Activated CD8-positive, alpha-beta memory T cell treated with anti-CD3 and anti-CD28 coated beads for 4 hours (primary cell): ENCODE measurements at places on chromosomes 5 and 9.

DNA sequence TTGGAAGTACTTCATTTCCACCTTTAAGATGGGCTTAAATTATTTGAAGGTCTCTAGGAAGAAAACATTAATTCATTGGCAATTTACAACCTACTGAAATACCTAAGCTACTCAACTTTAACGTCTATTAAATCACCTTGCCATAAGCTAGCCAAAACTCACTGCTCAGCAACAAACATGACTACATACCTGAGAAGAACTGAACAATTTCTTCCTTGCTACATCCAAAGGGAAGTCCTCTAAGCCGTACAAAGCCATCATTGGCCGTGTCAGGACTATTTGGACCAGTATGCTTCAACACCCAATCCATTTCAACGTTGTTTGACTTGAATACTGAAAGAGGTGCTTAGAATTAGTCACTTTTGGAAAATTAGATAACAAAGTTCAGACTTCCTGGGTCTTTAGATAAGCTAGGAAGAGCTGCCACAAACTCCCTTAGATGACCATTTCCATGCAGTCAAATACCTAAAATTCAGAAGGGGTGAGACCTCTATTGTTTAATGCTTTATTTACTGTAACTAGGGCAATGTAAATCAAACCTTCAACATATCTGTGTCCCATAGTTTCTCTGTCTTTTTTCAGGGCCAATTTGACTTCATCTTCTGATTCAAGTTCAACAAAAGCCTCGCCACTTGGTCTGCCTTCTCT, 2.6 kb downstream of the HNRNPH1 start:
- no peak for DNase-seq

DNA sequence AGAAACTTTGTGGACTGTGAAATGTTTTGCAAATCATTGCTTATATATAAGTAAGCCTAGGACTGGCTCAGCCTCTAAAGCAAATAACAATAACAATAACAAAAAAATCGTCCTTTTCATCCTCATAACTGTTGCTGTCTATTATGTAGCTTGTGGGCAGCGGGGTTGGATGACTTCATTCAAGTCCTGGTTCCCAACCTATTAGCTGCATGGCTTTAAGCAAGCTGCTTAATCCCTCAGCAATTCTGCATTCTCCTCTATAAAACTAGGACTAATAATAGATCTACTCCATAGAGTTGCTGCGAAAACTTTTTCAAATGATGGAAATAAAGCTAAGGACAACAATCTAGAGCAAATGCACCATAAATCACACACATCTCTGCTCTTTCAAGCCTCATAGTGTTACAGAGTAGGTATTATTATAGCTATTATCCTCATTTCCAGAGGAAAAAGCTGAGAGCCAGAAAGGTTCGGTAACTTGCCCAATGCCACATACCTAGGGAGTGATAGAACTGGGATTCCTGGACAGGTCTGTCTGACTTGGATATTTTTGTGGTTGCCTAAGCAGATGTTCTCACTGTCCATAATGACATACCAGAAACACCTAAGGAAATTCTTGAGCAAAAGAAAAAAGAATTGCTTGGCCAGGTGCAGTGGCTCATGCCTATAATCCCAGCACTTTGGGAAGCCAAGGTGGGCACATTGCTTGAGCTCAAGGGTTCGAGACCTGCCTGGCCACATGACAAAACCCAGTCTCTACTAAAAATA, 98.8 kb upstream of the ADRA1B start:
- no peak for DNase-seq

DNA sequence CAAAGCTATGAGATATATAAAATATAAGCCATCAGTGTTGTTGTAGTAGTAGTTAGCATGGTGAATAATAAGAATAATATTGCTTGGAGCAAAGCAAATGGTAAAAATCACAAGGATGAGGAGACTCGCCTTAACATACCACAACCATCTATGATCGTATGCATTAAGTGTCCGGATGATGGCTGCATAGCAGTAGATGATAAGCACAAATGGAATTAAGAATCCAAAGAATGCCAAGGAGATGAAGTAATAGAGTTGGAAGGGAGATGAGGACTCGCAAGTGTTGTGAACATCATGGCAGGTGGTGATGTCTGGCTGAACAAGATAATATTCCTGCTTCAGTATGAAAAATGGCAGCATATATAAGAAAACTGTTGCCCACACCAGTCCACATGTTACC, 5.5 kb downstream of the F2RL2 start:
- DNase-seq: no peak

- DNase-seq: no peak
These were observed 51.5 kb downstream of the KLF9 start for GRCh38 chr9:70362952-70363351.

- DNase-seq: no peak
These were observed 1.1 kb upstream of the LCNL1 start for GRCh38 chr9:136981588-136982231.

DNA sequence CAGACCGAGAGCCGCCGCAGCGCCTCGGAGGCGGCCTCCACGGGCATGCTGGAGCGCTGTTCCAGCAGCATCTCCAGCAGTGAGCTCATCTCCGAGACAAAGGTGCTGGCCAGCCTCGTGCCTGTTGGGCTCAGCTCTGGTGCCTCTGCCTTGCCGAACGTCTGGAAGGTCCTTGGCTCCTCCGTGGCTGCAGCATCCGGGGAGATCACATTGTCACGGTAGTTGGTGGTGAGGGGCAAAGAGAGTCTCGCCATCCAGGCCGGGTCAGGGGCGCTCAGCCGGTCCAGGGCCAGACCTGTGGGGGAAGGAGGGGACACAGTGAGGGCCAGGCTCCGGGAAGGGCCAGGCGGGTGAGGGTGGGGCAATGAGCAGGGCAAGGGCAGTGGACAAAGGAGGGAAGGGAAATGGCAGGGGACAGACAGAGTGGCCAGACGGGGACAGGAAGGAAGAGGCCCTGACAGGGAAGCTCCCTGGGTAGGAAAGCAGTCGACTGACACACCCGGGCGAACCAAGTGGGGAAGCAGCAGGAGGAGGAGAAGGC, 12.4 kb downstream of the PCDH12 start:
- no peak for DNase-seq

DNA sequence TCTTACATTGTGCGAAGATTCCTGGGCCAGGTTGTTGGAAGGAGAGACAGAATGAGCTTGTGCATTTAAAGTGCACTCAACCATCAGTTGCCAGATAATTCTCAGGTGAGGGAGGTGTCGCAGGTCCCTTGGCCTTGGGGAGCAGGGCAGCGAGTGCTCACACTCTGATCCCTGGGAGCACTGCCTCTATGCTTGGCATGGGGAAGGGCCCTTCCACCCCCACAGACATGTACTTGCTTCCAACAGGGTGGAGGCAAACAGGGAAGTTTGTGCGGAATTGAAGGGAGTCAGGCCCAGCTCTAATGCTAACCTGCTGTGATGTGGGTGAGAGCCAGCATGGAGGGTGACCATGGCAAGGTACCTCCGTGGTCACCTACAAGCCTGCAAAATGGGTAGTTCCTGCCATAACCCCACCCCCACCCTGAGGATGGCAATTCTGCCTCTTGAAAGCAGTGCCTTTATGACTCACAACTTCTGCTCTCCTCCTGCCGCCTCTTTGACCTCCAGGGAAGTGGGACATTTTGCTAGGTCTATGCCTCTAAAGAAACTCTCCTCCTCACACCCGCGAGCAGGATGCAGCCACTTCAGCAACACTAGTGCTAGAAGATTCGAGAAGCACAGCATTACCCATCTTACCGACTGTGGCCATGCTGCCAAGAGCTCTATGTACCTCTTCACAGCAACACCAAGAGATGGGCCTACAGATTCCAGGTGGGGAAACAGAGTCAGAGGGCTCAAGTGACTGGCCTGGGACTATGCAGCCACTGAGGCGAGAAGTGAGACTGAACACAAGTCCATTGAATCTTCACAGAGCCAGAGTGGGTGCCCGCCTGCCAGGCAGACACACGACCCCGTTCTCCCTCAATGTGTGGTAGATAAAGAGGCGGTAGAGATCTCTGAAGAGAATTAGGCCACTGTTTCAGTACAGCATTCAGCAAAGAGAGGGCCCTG, 22.1 kb upstream of the SLC25A51 start:
- no peak for DNase-seq

DNA sequence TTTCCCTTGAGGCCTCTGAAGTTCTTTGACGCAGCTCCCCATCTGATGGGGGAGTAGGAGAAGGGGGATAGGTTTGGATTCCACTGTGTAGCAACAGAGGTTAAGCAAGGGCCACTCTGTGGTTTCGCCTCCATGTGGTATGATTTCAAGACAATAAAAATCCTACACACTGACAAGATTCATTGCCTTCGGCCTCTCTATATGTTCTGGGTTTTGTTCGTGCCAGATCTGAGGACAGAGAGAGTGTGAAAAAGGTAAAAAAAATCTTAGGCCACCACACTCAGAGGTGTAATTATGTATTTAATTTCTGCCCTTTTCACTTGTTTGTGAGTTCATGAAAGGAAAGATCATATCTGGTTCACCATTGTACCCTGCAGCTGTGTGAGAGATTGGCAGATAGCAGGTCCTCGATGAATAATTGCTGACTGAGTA, 715.2 kb upstream of the ZNF608 start:
- no peak for DNase-seq

DNA sequence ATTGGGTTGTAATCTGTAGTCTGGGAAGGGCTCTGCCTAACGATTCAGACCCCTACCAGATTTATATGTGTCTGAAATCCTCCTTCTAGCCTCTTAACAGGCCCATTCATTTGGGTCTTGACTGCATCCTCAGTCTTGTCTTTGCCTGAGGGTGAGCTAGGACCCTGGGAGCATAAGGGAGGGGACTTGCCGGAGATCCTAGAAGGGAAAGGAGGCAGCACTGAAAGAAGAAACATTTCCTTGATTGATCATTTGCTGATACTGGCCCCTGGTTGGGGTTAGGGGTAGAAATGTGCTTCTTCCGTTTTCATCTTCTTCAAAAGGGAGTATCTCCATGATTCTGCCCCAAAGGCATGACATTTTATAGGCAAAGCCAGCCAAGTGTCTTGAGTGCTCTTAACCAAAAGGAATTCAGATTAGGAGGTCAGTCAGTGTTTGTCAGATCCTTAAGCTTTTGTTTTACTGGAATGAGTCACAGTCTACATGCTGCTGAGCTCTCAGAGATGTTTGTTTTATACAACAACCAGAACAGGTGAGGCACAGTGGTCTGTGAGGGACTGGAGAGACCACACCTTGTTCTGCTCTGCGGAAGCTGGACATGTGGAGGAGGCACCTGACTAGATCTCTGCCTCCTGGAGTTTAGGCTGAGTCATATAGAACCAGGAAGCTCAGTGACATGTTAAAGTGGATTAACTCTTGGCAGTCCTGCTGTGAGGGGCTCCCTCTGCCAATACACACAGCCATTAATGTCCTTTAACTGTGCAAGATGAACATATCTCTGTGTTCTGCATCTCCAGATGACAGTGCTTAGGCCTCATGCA, 37.7 kb downstream of the PCDHAC2 start:
- DNase-seq: no peak

DNA sequence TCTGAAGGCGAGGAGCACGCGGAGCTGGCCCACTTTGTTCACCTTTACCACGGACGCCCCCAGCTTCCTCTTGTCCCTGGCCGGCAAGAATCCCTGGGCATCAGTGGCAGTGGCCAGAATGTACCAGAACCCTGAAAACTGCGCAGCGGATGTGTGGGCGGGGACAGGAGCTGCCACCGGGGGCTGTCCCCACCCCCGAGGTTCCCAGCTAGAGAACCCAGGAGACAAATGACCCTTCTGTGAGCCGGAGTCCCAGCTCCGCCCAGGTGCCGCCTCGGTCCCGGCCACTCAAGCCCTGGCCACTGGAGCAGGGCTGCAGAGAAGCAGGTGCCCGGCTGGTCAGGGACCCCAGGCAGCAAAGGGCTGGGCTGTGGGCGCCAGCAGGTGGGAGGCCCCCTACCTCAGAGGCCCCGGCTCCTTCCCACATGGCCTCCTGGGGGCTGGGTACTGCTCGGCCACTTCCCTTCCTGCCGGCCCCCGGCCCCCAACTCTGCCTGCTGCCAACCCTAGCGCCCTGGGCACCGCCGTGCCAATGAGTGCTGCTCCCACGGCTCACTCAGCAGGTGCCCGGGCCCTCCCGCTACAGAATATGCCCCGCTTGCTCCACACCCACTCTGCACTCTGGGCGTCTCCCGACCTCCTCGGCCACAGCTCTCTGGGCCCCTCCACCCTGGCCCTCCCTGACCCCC, 713 bp downstream of the LCN10 start:
- no peak for DNase-seq

DNA sequence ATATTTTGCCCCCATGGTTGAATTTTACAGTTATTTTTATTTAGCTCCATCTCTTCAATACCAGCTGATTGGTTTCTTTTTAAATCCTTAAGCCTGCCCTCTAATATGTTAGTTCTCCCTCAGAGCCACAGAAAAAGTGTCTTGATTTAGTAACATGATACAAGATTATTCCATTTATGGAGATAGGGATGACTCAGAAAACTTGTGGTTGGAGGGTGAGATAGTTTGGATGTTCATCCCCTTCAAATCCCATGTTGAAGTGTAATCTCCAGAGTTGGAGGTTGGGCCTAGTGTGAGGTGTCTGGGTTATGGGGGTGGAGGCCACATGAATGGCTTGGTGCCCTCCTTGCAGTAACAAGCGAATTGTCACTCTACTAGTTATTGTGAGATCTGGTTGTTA, 115.7 kb downstream of the FBXO38 start:
- no peak for DNase-seq

- no peak for DNase-seq
These were observed 65.4 kb upstream of the ARAP3 start for GRCh38 chr5:141747152-141748141.

GRCh38 chr5:174775081-174775480, 50.7 kb downstream of the MSX2 start:
- no peak for DNase-seq

DNA sequence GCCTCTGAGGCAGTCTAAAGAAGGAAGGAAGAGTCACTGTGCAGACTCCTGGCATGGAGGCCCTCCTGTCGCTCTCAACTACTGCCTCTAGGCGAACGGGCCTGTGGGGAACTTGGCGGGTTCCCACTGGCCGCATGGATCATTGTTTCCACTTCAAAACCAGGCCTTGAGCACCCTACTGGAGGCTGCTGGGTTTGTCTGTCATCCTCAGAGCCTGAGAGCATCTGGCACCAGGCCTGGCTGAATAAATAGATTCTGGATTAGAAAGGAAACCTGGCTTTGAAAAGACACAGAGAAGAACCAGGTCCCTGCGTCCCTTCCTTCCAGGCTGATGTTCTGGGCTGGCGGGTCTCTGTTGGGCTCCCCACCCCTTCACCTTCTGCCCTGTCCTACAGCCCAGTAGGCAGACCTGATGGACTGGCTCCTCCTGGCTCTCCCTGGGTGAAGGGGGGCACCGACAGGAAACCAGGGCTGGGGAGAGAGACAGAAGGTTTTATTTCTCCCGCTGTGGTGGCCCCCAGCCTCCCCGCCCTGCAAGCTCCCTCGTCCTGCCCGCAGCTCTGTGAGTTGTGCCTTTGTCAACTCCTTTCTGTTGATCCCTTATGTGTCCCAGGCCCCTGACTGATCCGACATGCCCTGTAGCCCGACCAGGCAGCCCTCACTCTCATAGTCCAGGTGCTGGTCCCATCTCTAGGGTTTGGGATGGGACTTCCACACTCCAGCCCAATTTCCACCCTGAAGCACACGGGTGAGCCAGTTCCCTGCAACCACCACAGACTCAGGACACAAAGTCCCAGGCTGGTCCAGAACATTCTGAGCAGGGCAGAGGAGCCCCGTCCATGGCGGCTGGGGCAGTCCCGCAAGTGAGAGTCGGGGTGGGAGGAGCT, 50.1 kb downstream of the ADAMTS2 start:
- no peak for DNase-seq
